ENCODE measurements at places on chromosomes 1 and 21. TPM values are rescaled to one million over a fixed set of nuclear protein-coding genes. Genes with fewer than 3 reads are reported as not detected.

Gene OR14A2
- total RNA-seq: not detected

Gene KRTAP13-2
- not detected for total RNA-seq

Gene NTPCR
- 18.1 TPM for total RNA-seq

Gene HTR6
- not detected for total RNA-seq

Gene LAMB3
- total RNA-seq: 20.2 TPM

Gene HCRTR1
- total RNA-seq: not detected

All from RPMI7951 (cell line).